GM12891 (cell line): ENCODE measurements at places on chromosomes 12 and 14.

- DNase-seq = no peak
Observed at GRCh38 chr14:72430457-72430856, 463.4 kb downstream of the DPF3 start.

- DNase-seq = no peak
Observed at GRCh38 chr14:23580152-23580926, 1.7 kb upstream of the JPH4 start.

- no peak for DNase-seq
Observed at GRCh38 chr14:101030586-101030985, 127.1 kb upstream of the RTL1 start.

DNA sequence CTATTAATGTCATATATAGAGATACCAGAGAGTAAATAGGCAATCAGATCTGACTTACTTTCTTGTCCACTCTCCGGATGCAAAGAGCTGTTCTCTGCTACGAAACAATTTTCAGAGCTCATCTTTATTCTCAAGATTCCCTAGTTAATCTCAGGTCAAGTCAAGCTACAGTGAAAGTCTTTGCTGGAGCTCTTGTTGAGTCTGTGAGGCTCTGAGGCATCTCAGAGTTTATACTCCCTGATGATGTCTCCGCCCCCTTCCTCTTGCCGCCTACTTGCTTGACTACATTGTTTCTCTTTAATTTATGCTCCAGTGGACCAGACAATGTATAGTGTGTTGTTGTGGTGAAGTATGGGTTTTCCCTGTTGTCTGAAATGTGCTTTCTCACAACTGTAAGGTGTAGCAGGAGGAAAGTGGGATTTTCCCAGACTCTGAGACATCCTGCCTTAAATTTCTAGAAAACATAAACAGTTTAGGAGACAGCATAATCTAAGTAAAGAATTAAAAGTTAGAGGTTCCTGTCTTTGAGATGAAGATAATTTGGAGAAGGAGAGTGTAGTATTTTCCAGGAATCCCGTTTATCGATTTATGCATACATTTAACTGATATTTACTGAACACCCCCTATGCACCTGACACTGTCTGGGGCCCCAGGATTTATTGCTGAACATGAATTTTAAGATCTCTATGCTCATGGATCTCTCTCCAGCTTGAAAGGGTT, at the start of gene CD69:
Gene CD69, minus strand, starts transcription at position 203 of the 720 bp plus-strand sequence. Its CDS starts 81 bp downstream, at position 122.
- no peak for DNase-seq

- DNase-seq = no peak
Observed at GRCh38 chr12:1289371-1290155, 298.5 kb downstream of the ERC1 start.
